ENCODE measurements at places on chromosomes 12 and 14.

- DNase-seq = no peak
These were observed 5.6 kb upstream of the FBRSL1 start for GRCh38 chr12:132484183-132484890.

DNA sequence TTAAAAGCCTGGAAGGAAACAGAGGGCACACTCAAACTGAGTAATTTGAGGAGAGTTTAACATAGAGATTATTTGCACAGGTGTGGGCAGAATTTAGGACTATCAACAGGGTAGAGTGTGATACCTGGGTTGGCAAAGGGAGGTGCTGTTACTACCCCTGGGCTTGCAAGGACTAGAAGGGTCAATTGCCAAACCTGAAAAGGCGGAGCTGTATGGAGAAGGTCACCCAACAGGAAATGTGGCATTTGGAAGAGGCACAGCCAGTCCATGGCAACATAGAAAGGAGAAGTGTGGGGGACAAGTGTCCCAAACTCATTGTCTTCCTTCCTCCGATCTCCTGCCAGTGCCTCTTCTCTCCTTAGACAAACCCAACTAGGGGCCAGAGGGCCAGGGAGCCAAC is 21.6 kb upstream of the MED13L start:
- no peak for DNase-seq

DNA sequence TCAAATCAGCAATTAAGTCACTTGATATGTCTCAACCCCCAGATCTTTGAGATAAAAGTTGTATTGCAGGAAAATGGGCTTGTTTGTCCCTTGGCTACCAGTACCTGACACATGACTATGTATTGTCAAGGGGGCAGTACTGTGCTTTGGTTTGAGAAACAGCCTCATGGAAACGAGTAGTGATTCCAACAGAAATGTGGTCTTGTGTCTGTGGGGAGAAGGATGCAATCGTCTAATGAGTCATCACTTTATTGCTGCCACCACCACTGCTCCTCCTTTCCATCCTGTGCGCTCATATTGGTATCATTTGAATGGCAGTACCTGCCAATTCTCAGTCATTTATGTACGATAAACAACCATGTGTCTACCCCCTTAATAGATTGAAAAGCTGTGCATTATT is 72.8 kb upstream of the ARHGAP5 start:
- peak; percentile 47 for DNase-seq

GRCh38 chr14:98197933-98198332 is 1074.1 kb downstream of the BCL11B start:
- no peak for DNase-seq

DNA sequence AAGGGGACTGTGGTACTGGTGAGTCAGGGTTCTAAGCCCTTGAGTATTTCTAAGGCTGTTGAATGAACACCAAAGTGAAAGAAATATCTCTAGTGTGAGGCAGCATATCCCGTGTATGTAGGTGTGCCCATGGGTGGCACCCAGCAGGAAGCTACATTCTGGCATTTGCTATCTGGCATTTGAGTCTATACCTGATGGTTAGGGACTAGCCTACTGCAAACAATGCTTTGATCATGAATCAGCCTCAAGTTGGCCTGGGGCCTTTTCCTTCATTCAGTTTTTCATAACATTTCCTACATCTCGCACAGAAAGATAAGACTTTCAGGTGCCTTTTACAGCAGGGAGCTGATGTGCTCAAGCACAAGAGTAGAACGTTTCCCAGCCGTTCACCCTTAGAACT is 85.7 kb upstream of the E2F7 start:
- DNase-seq = no peak

GRCh38 chr12:68245180-68246021 is 8.0 kb downstream of the IL22 start:
- DNase-seq = no peak

GRCh38 chr12:66011731-66012130 is 118.8 kb downstream of the LLPH start:
- peak; percentile 49 for DNase-seq

DNA sequence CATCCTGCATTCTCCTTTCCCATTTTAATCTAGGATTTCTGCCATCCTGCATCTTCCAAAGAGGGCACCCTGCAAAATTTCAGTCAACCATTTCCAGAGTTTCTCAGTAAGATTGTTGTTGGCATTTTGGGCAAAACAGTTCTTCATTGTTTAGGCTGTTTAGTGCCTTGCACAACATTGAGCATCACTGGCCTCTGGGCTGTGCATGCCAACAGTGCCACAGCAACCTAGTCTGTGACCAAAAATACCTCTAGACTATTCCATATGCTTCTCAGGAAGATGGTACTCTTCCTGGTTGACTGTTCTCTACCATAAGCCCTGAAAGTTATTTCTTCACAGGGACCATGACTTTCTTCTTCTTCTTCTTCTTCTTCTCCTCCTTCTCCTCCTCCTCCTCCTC is 32.5 kb upstream of the ISM2 start:
- no peak for DNase-seq

DNA sequence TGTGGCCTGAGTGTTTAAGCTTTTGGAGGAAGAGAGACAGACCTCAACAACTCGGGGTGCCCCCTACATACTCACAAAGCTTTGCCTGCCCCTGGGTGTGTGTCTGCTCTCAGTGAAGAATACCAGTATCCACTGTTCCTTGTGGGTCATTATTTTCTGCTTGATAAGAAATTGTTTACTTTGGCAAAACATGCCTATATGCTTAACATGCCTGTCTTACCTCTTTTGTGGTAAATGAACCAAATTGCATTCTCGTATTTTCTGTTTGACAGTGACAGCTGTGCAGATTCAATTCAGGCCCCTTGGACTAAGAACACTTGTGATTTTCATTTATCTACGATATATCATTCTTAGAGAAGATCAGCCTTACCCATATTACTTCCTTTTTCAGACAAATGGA is 50.6 kb upstream of the REP15 start:
- no peak for DNase-seq

GRCh38 chr14:89563471-89563870 is 146.4 kb upstream of the FOXN3 start:
- no peak for DNase-seq

GRCh38 chr14:52327374-52328226 is 13.5 kb downstream of the PTGER2 start:
- peak; percentile 52 for DNase-seq

GRCh38 chr12:122029620-122030423 is 8.1 kb downstream of the BCL7A start:
- DNase-seq = no peak

DNA sequence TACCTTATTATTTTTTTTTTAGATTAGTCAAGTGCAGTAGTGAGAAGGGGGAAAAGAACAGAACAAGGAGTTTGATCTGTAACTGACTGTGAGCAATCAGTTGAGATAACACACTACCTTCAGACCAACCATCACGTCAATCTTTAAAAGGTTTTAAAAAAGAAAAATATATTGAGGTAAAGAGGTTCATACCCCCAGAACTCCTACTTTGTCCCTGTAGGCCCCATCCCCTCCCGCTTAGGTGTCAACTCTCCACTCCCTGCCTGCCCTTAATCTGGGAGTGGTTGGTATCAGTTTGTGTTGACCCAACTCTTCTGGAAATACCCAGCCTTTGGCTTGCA is 16.2 kb downstream of the MMP14 start:
- no peak for DNase-seq

DNA sequence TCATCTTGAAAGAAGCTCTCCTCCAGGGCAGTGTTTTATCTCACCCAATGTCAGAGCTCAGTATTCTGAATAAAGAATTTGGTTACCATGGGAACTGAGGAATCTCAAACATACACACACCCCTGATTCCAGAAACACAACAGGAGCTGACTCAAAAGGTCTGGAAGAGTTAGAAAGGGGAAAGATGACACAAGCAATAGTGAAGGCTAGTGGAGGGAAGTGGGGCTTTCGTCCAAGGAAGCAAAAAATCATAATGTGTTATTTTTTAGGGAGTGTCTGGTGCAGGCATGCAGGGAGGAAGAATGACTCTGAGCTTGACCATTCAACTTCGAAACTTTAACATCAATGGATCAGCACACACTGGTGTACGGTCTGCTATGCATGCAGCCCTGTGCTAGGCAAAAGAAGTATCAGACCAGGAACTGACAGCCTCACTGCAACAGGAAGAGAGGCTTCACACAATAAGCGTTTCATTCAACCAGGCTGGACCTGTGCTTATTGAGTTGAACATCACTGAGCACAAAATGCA is 20.3 kb downstream of the HEBP1 start:
- DNase-seq = peak; percentile 99

- no peak for DNase-seq
These were observed 7.4 kb upstream of the HOXC11 start for GRCh38 chr12:53965281-53966084.

- no peak for DNase-seq
These were observed 4.9 kb upstream of the PIP4K2C start for GRCh38 chr12:57586128-57586527.

- no peak for DNase-seq
These were observed 86.3 kb downstream of the KIF26A start for GRCh38 chr14:104224506-104225277.

- DNase-seq = no peak
These were observed 87.2 kb upstream of the MYF6 start for GRCh38 chr12:80620281-80620680.

DNA sequence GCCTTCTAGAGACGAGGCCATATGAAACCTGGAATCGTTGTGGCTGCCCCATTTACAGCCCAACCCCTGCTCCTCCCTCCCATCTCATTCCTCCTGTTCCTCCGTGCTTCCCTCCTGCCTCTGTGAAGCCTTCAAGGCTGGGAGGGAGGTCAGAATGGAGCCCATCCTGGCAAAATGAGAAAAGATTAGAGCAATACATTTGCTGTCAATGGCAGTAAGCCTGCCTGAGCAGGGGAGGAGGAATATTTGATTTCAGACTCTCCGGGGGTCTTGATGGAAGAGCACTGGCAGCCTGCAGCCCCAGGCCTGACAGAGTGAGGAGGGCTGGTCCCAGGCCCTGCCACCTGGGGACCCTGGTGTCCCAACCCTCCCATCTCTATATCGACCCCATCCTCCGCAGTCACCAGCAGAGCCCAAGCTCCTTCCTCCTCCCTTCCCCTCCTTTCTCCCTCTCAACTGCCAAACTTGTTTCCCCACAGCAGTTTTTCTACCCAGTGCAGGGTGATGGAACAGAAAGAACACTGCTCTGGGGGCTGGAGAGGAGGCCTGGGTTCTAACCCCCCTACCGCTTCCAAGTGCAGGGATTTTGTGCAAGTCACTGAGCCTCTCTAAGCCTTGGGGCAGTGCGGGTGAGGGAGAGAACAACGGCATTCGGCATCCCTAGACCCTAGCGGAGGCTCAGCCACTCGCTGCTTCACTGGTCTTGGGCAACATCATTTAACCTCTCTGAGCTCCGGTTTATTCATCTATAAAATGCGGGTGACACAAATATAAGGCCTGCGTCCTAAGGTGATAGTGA is 16.0 kb upstream of the RACGAP1 start:
- DNase-seq = no peak

DNA sequence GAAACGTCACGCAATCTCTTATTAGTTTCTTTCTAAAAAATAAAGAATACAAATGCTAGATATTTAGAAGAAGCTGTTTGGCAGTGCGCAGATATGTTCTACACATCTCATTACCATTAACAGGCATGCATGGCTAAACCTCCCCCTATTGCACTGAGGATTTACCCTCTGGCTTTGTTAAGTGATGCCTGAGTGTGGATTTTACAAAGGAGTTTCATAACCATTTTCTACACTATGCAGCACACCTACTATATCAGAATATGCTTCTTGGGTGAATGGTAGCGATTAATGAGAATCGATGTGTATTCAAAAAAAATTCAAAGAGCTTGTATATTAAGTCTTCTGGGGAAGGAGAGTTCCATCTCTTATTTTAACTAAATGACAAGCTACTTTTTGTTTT is 1.1 kb upstream of the RMST start:
- no peak for DNase-seq
